ENCODE measurements at places on chromosomes 7 and 10. TPM values are rescaled to one million over a fixed set of nuclear protein-coding genes. Genes with fewer than 3 reads are reported as not detected.

Gene DKK1
- total RNA-seq: not detected

Gene ADARB2
- total RNA-seq: 14.1 TPM

Gene TAF3
- total RNA-seq: 21.4 TPM

Gene AGR2
- total RNA-seq: not detected

Gene GPR37
- total RNA-seq: not detected
